IgD-negative memory B cell (primary cell): ENCODE measurements at places on chromosomes 3 and 15. TPM values are rescaled to one million over a fixed set of nuclear protein-coding genes. Genes with fewer than 3 reads are reported as not detected.

Gene SAMMSON
- polyA plus RNA-seq, result not detected

Gene FYCO1
- 3.3 TPM for polyA plus RNA-seq

Gene BCL6
- polyA plus RNA-seq, result 3.1 TPM

Gene FAM3D
- not detected for polyA plus RNA-seq

Gene GABRR3
- polyA plus RNA-seq, result not detected

Gene ZBTB47
- 0.11 TPM for polyA plus RNA-seq

Gene CCDC66
- 20.9 TPM for polyA plus RNA-seq

Gene C3orf52
- polyA plus RNA-seq, result 0.50 TPM

Gene SPATA12
- not detected for polyA plus RNA-seq

Gene PRICKLE2
- polyA plus RNA-seq, result 0.73 TPM

Gene PLXNA1
- polyA plus RNA-seq, result 0.13 TPM

Gene WDR6
- polyA plus RNA-seq, result 81.4 TPM

Gene ARPP21
- polyA plus RNA-seq, result not detected

Gene CHAC1
- polyA plus RNA-seq, result 0.84 TPM

Gene U2SURP
- 114 TPM for polyA plus RNA-seq

Gene FNDC3B
- polyA plus RNA-seq, result 3.5 TPM

Gene SNTN
- not detected for polyA plus RNA-seq

Gene NGRN
- polyA plus RNA-seq, result 63.4 TPM

Gene PP2D1
- 0.64 TPM for polyA plus RNA-seq

Gene TMC3
- 0.04 TPM for polyA plus RNA-seq

Gene RBMS3
- polyA plus RNA-seq, result not detected

Gene SLC22A13
- not detected for polyA plus RNA-seq

Gene SLC28A2
- polyA plus RNA-seq, result not detected

Gene UCN2
- not detected for polyA plus RNA-seq

Gene IGDCC3
- polyA plus RNA-seq, result not detected

Gene PLAAT1
- polyA plus RNA-seq, result not detected

Gene APH1B
- 18.5 TPM for polyA plus RNA-seq

Gene OXSM
- polyA plus RNA-seq, result 11.8 TPM

Gene DLEC1
- polyA plus RNA-seq, result 0.28 TPM

Gene PAQR5
- not detected for polyA plus RNA-seq

Gene LRRC3B
- polyA plus RNA-seq, result not detected

Gene CYP1A2
- polyA plus RNA-seq, result not detected

Gene CLEC3B
- not detected for polyA plus RNA-seq

Gene RNF168
- polyA plus RNA-seq, result 13.1 TPM

Gene ADGRG7
- polyA plus RNA-seq, result not detected

Gene ARHGEF26
- 0.11 TPM for polyA plus RNA-seq

Gene LEKR1
- polyA plus RNA-seq, result 0.93 TPM

Gene DPPA2
- polyA plus RNA-seq, result not detected

Gene SLC2A2
- polyA plus RNA-seq, result not detected

Gene ABHD17C
- polyA plus RNA-seq, result 0.11 TPM

Gene CNTN6
- polyA plus RNA-seq, result not detected

Gene NPRL2
- polyA plus RNA-seq, result 30.4 TPM

Gene GOLGA8G
- polyA plus RNA-seq, result not detected

Gene IQCH
- polyA plus RNA-seq, result 0.13 TPM

Gene P2RY14
- polyA plus RNA-seq, result 4.8 TPM

Gene UBE3A
- 102 TPM for polyA plus RNA-seq
